ENCODE measurements at places on chromosomes 12 and 14.

DNA sequence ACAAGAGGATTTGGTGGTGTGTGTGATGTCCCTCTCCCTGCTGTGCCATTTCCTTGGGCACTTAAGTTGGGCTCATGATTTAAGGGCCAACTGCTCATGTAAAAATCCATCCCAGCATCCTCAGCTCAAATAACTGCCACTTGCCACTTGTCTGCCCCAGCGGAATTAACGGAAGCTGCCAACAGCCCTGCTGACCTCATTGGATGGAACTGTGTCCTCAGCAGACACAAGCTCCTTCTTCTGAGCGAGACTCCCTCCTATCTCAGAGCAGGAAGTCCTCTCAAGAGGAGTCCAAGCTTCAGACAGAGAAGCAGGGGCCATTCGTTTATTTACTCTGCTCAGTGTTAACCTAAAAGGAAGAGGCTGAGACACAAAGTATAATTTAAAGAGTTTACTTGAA lies 29.6 kb upstream of the PRMT8 start:
- DNase-seq = no peak

GRCh38 chr12:124769163-124769530 lies 94.5 kb downstream of the SCARB1 start:
- no peak for DNase-seq

- no peak for DNase-seq
These were observed 23.5 kb downstream of the UBR7 start for GRCh38 chr14:93230539-93230938.

GRCh38 chr12:124388679-124389137 lies 93.8 kb downstream of the RFLNA start:
- peak; percentile 41 for DNase-seq

DNA sequence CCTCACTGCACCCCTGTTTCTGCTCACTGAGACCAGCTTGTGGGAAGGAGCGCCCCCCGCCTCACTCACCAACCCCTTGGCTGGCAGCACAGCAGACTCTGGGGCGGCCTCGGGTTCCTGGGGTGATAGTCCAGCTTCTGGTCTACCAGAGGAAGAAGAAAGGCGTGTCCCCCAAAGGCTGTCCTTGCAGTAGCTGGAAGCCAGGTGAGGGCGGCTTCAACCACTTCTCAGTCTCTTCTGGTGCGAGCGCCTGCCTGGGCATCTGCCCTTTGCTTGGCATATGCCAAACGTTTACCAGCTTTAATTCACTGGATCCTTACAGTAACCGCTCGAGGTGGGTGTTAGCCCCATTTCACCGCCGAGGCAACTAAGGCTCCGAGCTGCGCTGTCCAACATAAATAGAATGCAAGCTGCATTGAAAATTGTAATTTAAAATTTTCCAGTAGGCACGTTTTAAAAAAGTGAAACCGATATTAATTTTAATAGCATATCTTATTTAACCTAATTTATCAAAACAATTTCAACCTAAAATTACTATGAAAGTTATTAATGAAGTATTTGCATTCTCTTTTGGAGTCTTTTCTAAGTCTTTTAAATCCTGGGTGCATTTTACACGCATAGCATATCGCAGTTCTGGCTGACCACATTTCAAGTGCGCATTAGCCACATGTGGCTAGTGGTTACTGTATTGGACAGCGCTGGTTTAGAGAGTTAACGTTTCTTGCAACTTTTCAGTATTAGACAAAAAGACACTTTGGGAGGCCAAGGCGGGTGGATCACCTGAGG lies 872 bp downstream of the FAM177A1 start:
- DNase-seq = peak; percentile 41

GRCh38 chr12:101945369-101946232 lies 68.2 kb downstream of the DRAM1 start:
- DNase-seq = no peak

DNA sequence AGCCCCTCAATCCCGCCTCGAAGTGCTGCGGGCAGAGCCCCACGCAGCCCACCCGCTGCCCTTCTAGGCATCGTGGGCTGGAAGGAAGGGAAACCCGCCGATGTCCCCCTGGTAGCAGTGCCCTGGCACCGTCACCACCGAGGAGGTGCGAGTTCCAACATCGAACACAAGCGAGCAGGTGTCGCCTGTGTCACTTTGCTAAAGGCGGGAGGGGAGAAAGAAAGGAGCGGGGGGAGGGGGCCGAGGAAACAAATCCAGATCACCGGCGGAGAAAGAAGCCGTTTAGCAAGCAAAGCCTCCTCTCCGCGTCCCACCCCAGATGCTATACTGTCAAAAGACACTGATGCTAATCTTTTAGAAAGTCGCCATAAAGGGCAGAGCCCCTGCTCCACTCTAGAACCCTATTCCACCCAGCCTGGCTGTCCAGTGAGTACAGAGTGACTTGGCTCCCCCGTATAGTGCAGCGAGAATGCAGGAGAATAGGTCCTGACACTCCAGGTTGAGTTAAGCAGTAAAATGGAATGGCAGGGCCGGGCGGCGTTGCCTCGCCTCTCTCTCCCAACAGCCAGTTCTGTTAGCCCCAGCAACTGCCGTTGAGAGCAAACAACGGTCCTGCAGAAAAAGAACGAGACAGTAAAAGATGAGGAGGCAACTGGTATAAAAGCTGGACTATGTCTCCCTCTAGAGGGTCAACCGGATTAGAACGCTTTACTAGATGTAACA lies 67.9 kb upstream of the USP15 start:
- peak; percentile 56 for DNase-seq

- DNase-seq = no peak
These were observed 74.8 kb downstream of the EEA1 start for GRCh38 chr12:92854344-92854743.

DNA sequence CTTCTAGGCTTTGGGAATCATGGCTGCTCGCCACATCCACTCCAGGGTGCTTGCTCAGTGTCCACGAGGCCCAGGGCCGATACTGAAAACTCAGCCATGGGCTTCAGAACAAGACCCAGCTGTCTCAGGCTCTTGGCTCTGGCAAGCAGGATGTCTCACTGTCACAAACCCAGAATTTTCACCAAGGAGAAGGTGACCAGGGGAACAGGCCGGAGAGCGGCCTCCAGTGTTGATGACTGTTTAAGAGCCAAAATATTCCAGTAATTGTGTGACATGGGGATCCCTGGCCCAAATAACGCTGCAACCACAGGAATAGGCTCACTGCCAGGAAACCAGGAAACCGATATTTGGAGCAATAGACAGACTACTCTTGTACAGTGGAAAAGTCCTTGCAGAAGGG lies 9.8 kb upstream of the SERPINA5 start:
- no peak for DNase-seq

- no peak for DNase-seq
These were observed 27.6 kb upstream of the KCNK13 start for GRCh38 chr14:90034156-90034555.

- DNase-seq = peak; percentile 93
These were observed 3.1 kb downstream of the LRFN5 start for GRCh38 chr14:41609704-41610183.

GRCh38 chr12:5921966-5922899 lies 22.8 kb downstream of the ANO2 start:
- no peak for DNase-seq

- no peak for DNase-seq
These were observed 30.0 kb downstream of the HCFC2 start for GRCh38 chr12:104094284-104094683.

DNA sequence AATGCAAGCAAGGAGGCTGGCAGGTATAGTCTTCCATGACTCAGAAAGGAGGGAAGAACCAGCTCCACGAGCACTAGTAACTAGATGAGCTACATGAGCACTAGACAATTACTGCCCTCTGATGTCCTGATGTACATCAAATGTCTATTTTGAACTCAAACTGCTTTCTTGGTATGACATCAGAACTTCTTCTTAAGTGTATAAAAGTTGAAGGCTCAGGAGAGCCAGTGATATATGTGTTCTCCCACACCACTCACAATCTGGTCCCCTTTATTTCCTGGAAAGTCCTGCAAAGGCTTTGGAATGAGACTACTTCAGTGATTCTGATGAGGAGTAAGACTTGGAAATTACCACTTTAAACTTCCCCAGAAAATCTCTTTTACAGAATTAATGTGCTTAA lies 18.5 kb upstream of the DHRS7 start:
- DNase-seq = no peak

- DNase-seq = no peak
These were observed 304.2 kb upstream of the AMIGO2 start for GRCh38 chr12:47383942-47384341.

- DNase-seq = no peak
These were observed 44.0 kb upstream of the SMUG1 start for GRCh38 chr12:54232790-54233189.

GRCh38 chr14:69879175-69880043 lies at the start of gene SMOC1:
Gene SMOC1, plus strand, starts transcription at chr14:69879416. Its CDS starts 263 bp downstream, at chr14:69879679.
- DNase-seq = peak; percentile 49

- no peak for DNase-seq
These were observed 125.3 kb downstream of the IPO8 start for GRCh38 chr12:30570211-30570890.

GRCh38 chr14:66085665-66086064 lies 400.5 kb upstream of the CCDC196 start:
- no peak for DNase-seq

DNA sequence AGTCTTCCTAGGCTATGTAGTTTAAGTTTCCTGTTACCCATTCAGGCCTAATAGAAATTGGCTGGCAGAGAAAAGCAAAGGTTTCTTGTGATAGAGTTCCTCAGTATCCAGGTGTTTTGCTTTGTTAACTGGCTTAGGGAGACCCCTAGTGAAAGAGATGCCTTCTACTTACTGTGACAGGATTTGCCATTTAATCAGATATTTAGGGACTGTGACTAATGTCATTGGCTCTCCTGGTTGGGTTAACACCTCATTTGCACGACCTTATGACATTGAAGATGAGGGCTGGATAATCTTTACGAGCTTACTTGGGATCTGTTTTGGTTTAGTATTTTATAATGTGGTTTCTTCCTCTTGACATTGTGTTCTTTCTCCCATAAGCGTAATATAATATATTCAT lies 5.8 kb downstream of the MON2 start:
- DNase-seq = no peak

- DNase-seq = peak; percentile 31
These were observed 142.1 kb downstream of the MED13L start for GRCh38 chr12:116135209-116135930.

DNA sequence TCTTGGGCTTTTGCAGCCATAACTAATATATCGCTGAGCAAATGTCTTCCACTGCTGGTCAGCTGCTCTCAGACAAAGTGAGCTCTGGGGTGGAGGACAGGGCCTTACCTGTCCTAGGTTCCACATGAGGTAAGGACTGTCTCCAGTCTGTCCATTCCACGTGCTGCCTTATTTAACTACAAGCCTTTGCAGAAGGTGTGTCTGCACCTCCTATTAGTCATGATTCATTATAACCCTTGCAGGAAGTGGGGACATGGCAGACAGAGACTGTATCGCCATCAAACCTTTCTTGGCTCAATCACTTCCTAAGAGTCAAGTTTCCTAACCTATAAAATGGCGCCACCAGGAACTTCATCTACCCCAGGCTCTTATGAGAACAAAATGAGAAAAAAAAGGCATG lies 46.9 kb downstream of the SLC25A47 start:
- DNase-seq = no peak

DNA sequence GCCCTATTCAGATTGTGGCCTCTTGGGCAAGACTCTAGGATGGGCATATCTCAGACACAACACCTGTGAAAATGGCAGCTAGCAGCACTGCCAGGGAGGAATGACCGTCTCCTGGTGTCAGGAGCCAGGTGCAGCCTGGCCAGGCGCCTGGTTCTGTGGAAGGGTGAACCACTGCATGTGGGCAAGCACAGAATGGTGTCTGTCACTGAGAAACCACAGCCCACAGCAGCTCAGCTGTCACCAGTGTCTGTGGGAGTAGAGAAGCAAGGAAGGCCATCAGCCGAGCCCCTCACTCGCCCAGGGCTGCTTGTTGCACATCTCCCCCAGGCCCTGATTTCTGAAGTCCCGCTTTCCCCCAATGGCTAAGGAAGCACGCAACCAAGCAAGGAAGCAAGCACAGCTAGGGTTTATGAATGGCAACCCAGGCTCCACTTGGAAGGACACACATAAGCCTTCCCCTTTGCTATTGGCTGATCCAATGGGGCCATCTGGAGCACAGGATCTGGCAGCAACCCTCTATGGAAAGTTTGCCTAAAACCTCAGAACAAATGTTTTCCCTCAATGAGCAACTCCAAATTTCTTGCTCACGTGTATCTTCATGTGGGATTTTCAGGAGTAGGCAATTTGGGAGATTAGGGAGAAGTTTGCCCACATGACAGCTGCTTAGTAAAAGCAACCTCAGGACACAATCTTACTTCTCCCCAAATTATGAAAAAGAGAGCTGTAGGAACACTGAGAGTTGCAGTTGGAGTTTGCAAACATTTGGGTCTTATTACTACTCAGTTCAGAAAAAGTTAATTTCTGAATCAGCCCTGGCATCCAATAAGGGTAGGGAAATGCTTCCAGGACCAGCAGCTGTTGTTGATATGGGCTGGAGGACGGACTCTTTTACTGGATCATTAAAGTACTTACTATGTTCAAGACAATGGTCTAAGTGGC lies 44.7 kb downstream of the GPHB5 start:
- no peak for DNase-seq

DNA sequence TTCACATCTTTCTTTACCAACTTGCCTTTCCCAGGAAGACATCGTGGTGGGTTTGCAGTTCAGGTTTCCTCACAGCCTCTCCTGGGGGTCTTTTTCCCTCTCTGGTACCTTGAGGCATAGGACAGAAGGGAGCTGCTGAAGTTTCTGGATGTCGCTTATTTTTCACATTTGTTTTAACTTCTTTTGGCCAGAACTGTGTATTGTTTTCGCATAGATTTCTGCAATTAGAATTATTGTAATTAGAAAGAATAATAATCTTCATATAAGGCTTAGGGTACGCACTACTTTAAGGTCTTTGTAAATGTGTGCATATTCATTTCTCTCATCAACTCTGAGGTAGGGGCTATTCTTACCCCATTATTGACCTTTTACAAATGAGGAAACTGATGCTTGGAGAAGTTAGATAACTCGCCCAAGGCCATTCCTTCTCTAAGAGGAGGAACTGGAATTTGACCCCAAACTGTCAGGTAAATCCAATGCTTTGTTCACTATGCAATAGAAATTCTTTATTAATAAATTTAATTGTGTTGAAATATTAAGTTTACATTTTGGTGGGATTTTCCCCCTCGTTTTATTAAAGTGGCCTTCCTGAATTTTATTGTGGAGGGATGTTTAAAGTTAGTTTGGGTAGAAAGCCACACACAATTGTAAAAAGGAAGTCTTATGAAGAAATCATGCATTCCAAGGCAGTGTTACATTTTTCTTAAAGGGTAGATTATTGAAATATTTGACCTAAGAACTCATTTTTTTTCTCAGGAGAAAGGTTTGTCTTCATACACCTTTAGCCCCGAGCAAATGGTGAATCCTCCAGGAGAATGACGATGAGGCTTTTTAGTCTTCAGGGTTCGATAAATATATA lies 12.1 kb upstream of the SLC38A2 start:
- DNase-seq = no peak

All from NCI-H1105 (cell line).